ENCODE measurements at places on chromosomes 16 and 17.
A peak's percentile ranks its signal among the peaks of the same experiment; 100 is the strongest.

- DNase-seq, result no peak
These were observed 62.0 kb downstream of the TTC19 start for GRCh38 chr17:16061631-16062030.

GRCh38 chr17:79093270-79093669, 18.6 kb downstream of the ENGASE start:
- no peak for DNase-seq

- DNase-seq, result peak; percentile 77
These were observed 102.6 kb downstream of the ZNF778 start for GRCh38 chr16:89319886-89320781.

- DNase-seq, result no peak
These were observed 110.7 kb downstream of the HS3ST3A1 start for GRCh38 chr17:13490906-13491482.

GRCh38 chr17:16988749-16989229, 16.9 kb upstream of the TNFRSF13B start:
- no peak for DNase-seq

DNA sequence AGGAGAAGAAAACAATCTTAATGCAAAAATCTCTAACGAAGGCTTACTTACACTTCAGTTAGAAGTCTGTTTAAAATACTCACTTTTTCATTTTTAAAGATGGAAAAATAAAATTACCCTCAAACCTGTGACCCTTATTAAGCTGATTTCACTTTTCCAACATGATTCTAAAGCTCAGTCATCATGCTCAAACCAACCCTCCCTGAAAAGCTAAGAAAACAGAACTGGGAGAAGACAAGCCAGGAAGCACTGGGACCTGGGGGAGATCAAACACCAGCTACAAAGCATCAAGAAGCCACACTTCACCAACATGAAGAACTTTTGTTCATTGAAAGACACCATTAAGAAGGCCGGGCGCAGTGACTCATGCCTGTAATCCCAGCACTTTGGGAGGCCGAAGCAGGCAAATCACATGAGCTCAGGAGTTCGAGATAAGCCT, 88.8 kb downstream of the LITAF start:
- DNase-seq, result peak; percentile 62

- no peak for DNase-seq
These were observed 709 bp downstream of the RAB34 start for GRCh38 chr17:28716740-28717577.

GRCh38 chr17:40480501-40481003, 20.9 kb downstream of the TNS4 start:
- no peak for DNase-seq

- no peak for DNase-seq
These were observed 22.1 kb downstream of the MLYCD start for GRCh38 chr16:83920894-83921491.

DNA sequence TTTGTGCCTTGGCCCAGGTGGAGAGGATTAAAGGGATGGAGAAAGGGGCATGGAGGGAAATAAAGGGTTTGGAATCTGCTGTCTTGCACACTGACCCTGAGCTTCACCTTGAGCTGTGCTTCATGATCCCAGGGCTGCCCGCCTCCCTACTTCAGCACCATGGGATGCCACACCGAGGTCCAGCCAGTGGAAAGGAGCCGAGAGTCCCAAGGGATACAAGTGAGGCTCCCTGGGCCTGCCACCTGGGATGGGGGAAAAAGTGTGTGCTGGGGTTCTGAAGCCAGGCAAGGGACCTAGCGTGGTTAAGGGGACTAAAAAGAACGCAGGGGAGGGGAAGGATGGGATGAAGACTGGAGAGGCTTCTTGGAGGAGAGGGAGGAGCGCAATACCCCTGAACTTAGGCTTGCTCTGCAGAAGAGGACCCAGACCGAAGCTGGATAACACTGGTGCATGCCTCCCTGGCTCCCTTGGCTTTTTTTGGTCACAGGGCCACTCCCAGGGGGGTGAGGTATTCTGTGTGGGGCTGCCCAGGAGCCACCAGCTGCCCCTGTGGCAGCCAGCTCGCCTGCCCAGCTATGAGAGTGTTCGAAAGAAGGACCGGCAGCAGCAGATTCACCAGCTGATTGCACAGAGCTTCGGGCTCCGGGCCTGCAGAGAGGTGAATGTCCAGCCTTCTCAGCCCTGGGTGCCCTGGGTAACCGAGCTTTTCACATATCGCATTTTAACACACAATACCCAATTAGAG, 7.2 kb downstream of the MRPL27 start:
- DNase-seq, result no peak

GRCh38 chr17:17032131-17032692, 10.0 kb upstream of the MPRIP start:
- DNase-seq, result peak; percentile 72

GRCh38 chr17:21034340-21035235, 8.2 kb downstream of the USP22 start:
- DNase-seq, result no peak

GRCh38 chr17:4006745-4007211, 42.5 kb upstream of the ATP2A3 start:
- no peak for DNase-seq

All from ureter (tissue), 1 donor.